ENCODE measurements at places on chromosomes 12 and 14. TPM values are rescaled to one million over a fixed set of nuclear protein-coding genes. Genes with fewer than 3 reads are reported as not detected.

- no peak for DNase-seq
Measured at GRCh38 chr12:56110571-56110970, 5.9 kb upstream of the RPL41 start.

DNA sequence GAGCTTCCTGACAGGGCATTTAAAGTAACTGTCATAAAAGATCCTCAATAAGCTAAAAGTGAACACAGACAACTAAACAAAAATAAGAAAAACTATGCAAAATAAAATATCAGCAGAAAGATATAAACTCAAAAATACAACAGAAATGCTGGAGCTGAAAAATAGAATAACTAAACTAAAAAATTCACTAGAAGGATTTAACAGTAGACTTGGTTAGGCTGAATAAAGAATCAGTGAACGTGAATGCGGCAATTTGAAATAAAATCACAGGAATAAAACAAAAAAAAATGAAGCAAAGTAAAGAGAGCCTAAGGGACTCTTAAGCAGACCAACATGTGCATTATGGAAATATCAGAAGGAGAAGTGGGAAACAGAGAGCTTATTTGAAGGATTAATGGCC, 74.6 kb downstream of the EGLN3 start:
- no peak for DNase-seq

DNA sequence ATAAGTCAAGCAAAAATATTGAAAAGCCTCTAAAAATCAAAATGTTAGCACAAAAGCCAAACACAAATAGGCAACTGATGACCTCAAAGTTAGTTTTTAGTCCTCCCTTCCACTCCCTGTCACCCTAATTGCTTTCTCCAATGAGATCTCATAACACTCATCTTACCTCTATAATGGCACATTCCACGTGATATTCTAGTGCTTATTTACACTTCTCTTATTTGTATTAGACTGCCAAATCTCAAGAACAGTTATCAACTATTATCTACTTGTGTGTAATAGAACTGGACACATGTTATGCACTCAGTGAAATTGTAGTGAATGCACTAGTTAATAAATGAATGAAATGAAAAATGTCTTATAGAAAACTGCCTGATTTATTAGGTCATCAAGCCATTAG, 55.5 kb upstream of the AVPR1A start:
- DNase-seq = no peak

DNA sequence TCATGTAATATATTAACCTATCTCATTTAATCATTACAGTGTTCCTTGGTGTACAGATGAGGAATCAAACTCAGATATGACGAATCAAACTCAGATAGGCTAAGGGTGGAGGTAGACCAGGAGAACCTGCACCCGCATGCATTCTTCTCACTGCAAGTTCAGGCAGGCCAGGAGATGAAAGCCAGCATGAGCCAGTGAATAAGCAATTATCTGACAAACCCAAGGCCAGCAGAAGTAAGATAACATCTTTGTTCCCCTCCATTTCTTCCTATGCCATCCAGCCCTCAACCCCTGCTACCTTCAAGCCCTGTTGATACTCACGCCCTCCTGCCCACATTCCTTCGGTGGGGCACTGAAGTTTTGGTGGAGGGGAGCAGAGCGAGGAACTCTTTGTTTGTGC, 152.2 kb downstream of the ETV6 start:
- DNase-seq = no peak

- no peak for DNase-seq
Measured at GRCh38 chr12:62714181-62714773, 220.7 kb downstream of the PPM1H start.

DNA sequence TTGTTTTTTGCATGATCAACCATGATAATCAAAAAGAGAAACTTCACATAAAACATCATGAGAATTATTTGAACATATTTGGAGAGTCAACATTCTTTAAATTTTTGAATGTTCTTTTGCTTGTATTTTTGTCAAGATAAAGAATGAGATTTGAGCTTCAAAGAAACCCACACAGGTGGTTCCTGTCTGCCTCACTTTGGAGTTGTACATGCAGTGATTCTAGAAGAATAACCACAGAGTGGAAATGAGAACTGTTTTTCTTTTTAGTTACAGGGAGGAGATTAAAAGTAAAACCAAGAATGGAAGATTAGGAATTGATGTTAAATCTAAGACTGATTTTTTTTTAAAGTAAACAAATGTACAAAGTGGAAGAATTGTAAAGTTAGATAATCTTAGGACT, 2.3 kb upstream of the ZNF705A start:
- DNase-seq = no peak

DNA sequence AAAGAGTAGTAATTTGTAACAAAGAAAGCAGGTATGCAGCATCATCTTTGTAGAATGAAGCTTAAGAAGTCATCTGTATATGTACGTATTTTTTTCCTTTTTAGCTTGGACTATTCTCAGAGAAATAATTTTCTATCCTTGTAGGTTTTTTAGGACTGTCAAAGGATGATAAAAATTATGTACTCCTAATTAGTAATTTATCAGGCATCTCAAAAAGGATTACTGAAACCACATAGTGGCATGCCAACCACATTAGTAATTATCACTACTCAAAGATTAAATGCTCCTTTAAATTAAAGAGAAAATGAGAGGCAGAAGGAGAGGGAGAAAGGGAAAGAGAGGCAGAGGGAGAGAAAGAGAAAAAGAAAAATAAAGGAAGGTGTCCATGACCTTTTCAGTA, 17.3 kb downstream of the TTC8 start:
- DNase-seq = peak; percentile 33

Gene SDR9C7
- not detected for total RNA-seq

Measured in GM23248 (cell line).